Vagina (tissue), 2 donors: ENCODE measurements at places on chromosomes 7 and 10. TPM values are rescaled to one million over a fixed set of nuclear protein-coding genes. Genes with fewer than 3 reads are reported as not detected.

GRCh38 chr7:22291977-22292376, 65.0 kb downstream of the RAPGEF5 start:
- no peak for DNase-seq

- no peak for DNase-seq
Observed at GRCh38 chr7:20395104-20395503, 64.4 kb downstream of the ITGB8 start.

DNA sequence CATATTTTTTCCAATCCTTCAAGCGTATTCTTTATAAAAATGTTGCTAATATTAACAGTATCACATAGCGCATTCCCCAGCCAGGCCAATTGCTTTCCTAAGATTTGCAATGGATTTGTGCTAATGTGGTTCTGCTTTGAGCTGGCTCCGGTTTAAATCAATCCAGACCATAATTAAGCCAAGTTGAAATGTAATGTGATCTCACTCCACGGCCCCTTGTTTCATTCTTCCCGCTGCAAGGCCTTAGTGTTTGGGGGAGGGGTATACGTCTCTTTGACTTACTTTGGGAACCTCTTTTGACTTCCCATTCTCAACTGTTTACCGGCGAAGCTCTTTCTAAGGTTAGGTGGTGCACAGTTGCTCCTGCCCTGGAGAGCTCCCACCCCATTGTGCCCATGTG, 86.4 kb downstream of the PRPF18 start:
- no peak for DNase-seq

GRCh38 chr7:108452707-108453106, 3.5 kb downstream of the NRCAM start:
- DNase-seq, result no peak

DNA sequence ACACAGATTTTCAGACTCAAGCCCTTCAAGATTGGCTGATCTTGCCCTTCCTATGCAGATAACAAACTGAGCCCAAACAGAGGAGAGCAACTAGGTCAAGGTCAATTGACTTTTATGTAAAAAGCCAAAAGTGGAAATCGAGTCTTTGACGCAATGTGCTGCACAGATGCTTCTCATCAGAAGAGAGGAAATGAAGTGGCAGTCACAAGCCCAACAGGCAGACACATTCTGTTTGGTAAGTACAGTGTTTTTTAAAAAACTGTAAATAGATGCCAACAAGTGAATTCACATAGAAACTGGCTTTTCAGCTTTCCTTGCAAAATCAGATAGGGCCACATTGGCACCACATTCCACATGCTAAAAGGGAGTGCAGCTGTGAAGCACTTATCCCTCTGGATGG, 606.6 kb downstream of the KCNMA1 start:
- DNase-seq, result no peak

Gene LRRC4
- 6.1 TPM for total RNA-seq

Gene ZNF107
- total RNA-seq, result 9.3 TPM

Gene EPO
- not detected for total RNA-seq

Gene PILRA
- 8.3 TPM for total RNA-seq
